ENCODE measurements at places on chromosomes 13 and 19.
A peak's percentile ranks its signal among the peaks of the same experiment; 100 is the strongest.

- DNase-seq = peak; percentile 66
Observed at GRCh38 chr13:37640499-37640898, 41.9 kb upstream of the POSTN start.

GRCh38 chr19:41225238-41226052, 6.4 kb downstream of the AXL start:
- peak; percentile 69 for DNase-seq

DNA sequence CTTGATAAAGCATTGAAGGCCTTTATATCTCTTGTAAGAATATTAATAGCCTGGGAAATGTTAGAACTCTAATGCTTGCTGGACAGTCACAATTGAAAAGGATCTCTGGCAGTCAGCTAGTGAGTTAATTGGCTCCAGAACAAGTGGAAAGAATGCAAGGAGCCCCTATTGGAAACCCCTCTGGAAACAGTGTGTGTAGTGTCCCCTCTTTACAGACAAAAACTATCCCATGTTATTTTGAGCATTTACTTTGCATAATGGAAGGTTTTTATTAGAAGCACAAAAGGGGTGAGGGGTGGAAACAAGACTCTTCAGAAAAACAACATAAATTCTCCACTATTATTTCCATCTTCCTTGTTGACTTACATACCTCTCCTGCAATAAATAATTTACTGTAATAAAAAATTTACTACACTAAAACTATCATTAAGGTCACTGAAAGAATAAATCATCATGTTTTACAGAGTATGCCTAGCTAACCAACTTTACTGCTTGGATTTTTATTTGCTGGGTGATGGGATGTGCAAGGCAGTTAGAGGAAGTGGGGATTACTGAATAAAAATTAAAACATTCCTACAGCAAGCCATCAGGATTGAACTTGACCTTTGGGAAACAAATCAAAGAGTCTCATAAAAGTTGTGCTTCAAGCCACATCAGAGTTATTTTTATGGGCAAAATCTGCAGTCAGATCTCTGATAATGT, 610.4 kb downstream of the TBC1D4 start:
- DNase-seq = no peak

DNA sequence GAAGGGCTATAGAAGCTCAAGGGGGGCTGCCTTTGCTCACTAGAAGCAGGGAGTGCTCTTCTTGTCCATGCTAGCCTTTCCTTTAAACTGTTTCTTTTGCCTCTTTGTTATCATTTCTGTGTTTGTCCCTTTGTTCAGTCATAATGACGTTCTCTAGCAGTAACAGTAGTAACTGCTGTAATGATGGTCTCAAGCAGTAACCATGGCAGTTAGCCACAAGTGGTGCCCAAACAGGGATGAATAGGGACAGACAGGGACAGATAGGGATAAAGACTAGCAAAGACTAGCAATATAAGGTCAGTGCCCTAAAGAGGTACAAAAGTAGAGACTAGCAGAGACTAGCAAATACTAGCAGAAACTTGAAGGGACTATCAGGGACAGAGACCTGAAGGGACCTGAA, 869.0 kb upstream of the PRR20A start:
- no peak for DNase-seq

- peak; percentile 85 for DNase-seq
Observed at GRCh38 chr19:3055741-3056416, 6.4 kb downstream of the TLE5 start.
